Hematopoietic multipotent progenitor cell treated with erythropoietin and hydrocortisone succinate and interleukin-3 and kit ligand, for 4 days (in vitro differentiated cells): ENCODE measurements at places on chromosomes 13 and 19.

- DNase-seq, result peak; percentile 7
Observed at GRCh38 chr13:20035130-20035529, 76.6 kb downstream of the ZMYM2 start.

DNA sequence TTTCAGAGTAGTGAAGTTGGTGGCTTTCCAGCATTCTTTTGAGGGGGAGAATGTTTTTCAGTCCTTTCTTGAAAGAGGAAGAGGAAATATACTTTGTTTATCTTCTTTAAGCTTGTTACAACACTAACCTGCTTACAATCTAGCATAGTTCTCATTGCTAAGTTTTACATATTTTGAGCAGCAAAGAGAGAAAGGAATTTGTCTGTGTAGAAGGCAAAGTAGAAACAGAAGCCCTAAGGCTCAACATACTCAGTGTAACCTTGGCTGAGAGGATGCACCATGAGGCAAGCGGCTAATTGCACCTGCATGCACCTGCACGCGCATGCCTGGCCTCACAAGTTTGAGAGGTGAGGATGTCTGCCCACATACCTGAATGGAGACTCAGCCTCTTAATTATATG lies 2.2 kb downstream of the FRY start:
- no peak for DNase-seq

DNA sequence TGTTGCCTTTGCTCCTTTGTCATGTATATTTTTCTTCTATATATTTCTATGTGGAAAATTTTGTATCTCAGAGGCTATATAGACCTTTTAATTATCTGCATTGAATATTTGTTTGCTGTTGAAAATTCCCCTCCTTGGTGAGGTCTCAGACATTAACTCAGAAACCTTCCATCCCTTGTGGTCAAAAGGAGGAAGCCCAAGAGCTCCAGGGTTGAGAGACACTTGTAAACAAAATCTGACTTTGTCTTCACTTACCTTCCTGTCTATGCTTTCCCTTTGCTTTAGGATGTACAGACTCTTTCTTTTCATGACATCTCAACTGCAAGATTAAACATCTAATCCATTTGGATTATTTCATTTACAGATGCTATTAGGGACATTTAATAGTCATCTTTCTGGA lies 157.5 kb downstream of the PCDH20 start:
- no peak for DNase-seq

DNA sequence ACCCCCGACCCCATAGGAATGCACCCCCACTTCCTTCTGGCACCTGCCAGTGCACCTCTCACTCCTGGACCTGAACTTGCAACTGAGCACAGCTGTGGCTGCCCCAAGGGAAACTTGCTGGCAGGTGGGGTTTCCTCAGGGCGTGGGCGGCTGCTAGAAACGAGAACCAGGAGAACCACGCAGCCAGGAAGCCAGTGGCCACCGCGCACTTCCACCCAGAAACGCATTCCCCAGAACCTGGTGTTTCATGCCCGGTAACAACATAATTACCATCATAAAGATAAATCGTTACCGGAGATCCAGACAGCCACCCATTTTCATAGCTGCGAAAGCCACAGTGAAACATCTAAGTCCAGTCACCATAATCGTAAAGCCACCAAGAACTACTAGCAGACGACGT lies 75.2 kb upstream of the C13orf46 start:
- peak; percentile 36 for DNase-seq

DNA sequence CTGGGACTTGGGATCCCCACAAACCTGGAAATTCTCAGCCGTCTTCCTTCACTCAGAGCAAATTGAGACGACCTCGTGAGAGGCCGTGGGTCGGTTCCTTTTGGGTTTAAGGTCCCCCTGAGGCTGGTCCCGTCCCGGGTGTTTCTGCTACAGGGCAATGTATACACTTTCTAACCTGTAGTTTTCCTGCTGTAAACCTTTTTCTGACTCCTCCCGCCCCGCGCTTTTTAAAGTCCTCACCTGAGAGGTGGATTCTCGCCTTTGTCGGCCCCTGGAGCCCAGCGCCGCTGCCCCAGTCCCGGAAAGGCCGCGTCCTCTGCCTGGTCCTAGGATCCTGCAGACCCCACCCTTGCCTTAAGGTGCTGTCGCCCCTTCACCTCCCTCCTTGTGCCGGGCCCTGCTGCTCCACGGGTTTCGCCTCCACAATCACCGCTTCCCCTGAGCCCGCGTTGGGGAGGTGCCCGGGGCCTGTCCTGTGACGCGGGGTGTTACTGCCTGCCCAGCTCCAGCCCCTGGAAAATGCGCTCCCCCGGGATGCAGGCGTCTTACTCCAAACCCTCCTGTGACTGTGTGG lies 391 bp downstream of the ZNF761 start:
- DNase-seq, result peak; percentile 42

DNA sequence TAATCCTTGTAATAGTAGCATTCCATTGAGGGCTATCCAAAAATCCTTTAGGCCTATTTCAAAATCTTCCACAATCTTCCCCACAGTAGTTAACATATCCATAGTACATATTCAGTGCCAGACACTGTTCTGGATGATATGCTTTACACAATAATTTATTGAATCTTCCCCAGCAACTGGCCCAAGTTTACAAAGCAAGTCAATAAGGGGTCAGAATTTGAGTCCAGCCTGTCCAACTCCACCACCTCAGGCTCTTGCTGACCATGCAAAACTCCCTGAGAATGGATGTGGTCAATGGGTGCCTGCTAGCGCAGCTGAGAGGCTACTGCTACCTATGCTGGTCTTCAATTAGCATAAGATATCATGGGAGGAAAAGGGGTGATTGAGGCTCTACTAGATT lies 529.6 kb downstream of the FGF9 start:
- DNase-seq, result no peak

DNA sequence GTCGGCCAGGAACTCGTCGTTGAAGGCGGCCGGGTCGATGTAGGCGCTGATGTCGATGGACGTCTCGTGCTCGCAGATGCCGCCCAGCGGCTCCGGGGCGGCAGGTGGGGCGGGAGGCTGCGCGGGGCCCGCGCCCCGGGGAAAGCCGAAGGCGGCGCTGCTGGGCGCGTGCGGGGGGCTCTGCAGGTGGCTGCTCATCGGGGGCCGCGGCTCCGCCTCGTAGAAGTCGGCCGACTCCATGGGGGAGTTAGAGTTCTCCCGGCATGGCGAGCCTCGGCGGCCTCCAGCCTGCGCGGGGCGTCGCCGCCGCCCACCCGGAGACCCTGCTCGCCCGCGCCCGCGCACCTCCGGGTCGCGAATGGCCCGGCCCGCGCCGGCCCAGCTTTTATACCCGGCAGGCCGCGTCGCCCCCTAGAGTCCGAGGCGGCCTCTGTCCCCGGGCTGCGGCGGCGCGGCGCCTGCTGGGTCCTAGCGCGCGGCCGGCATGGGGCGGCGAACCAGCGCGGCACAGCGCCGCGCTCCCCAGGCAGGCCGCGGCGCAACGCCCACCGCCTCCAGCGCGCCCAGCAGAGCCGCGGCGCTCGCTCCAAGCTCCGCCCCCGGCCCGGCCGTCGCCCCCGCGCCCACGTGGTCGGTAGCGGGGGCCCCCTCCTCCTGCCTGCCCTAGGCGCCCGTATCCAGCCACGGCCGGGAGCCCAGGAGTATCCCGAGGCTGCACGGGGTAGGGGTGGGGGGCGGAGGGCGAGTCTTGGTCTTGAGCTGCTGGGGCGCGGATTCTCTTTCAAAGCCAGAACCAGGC lies at the start of gene CEBPA:
Gene CEBPA, minus strand, starts transcription at position 360 of the 799 bp plus-strand sequence. Its CDS starts 120 bp downstream, at position 240.
- DNase-seq, result peak; percentile 93

GRCh38 chr19:9877780-9878510 lies 42.8 kb downstream of the PIN1 start:
- no peak for DNase-seq

GRCh38 chr13:27569405-27569804 lies 50.9 kb downstream of the LNX2 start:
- DNase-seq, result no peak

DNA sequence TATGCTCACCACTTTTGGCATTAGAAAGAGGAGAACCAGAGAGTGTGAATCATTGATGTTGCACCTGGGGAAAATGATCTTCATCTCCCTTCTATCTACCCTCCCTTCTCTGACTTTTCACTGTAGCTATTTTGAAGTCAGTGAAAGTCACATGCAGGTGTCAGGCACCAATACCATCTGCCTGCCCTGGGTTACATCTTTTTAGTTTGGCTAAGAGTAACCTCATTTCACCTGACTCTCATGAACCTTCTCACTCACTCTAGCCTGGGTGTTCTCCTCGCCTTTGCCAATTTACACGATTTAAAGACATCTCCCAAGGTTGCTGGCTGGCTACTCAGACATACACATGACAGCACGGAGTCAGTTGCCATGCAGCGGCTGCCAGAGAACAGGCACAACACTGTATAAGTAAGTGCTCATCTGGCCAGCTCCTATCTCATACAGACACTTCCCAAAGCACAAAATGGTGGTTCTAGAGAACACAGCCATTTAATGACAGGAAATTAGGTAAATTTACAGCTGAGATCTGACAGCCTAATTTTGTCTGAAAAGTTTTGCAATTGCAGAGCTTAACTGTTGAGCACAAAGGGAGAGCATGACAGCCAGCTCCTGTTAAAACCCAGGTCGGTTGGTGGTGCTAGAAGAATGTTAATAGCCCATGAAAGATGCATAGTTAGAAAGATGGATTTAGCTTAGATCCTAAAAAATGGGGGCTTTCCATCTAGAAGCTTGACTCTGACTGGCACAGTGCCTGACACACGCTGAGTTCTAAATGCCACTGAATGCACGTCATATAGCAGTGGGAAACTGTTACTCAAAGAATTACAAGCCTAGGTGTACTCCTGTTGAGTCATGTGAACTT lies 32.5 kb downstream of the LCP1 start:
- DNase-seq, result no peak

DNA sequence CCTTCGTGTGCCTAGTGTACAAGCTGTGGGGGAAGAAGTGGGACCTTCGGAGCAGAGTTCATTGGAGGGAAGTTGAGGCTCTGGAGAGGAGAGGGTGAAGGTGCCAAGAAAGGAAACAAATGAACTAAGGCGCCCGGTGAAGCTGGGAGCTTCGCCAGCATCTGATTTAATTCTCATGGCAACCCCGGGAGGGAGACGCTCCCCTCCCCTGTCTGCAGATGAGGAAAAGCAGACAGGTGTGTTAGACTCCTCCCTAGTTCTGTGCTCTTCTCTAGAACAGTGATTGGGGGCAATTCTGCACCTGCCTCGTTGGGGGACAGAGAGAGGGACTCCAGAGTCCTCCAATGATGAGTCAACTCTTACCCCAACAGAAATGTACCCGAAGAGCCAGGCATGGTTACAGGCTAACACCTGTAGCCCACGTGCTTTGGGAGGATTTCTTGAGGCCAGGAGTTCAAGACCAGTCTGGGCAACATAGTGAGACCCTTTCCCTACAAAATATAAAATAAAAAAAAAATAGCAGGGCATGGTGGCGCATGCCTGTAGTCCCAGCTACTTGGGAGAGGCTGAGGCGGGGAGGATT lies 4.2 kb downstream of the SSC5D start:
- no peak for DNase-seq

GRCh38 chr19:33399745-33400681 lies 26.5 kb downstream of the CEBPG start:
- no peak for DNase-seq

DNA sequence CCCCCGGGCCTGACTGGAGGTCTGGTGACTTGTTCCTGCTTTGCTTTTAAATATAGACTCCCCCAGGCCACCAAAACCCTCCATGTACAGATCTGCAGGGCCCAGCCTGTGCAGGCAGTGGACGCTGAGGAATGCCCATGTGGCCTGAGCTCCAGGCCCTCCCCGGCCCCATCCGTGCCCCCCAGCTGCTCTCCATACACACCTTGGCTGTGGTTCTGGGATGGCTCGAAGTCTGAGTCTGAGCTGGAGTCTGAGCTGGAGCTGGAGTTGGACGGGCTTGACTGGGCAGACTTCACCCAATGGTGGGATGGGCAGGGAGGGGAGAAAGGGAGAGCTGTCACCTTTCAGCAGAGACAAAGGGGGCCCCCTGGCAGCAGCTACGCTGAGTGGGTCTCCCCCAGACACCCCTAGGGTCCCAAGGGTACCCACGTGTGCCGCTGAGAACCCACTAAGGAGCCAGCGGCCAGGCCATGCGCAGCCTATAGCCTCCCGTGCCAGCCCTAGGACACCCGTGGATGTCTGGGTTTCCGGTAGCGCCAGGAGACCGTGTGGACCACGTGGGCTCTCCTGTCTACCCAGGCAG lies 61.9 kb downstream of the MLLT1 start:
- DNase-seq, result no peak

DNA sequence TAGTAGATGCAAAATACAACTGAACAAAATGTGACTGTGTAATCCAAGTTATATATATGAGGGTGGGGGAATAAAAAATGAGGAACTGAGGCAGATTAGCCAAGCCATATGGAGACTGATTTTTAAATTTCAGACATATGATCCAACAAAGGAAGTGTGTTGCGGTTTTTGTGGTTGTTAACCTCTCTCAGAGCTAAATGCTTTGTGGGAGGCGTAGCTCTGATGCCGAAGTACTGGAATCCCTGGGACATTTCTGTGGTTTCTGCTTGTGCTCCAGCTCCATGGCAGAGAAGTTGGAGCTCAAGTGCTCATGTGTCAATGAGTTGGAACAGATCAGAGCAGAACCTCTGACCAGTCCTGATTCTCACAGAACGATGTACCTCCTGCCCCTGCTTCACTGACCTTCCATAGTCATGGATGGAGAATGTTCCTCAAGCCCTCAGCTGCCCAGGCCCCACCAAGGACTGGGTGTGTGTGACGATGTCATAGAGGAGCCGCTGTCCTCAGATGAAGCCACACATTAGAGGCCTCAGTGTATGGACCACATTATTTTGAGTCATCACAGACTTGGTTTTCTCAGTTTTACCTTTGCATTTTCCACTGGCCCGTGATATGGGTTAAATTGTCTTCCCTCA lies 107.6 kb downstream of the SOX1 start:
- peak; percentile 12 for DNase-seq

GRCh38 chr13:96089139-96089538 lies 768 bp upstream of the HS6ST3 start:
- no peak for DNase-seq

GRCh38 chr19:46357846-46358583 lies 11.1 kb downstream of the PPP5C start:
- no peak for DNase-seq

DNA sequence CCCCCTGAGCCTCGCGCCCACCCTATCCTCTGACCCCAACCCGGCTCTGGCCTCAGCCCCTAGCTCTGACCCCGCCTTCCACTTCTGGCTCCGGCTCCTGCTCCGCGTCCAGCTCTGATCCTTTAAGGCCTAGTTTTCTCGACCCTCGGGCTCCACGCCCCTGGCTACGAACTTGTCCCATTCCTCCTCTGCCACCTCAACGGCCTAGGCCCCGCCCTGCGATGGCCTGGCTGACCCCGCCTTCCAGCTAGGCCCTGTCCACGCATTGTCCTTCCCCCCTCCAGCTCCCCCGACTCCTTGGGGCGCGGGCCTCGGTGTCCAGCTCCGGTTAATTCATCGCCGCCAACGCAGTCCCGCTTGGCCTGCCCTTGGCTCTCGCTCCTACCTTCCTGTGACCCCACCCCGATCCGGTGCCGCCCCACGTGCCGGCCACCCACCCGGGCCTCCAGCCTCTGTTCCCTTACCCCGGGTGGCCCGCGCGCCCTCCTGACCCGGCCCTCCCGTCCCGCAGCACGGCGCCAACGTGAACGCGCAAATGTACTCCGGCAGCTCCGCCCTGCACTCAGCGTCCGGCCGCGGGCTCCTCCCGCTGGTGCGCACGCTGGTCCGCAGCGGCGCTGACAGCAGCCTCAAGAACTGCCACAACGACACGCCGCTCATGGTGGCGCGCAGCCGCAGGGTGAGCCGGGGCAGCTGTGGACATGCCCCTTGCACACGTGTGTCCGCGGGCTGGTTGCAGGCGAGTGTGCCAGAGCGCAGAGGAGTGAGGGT lies 9.4 kb downstream of the BCL3 start:
- DNase-seq, result no peak
